Left forelimb (tissue), 1 donor: ENCODE measurements at places on chromosomes 7 and 10.

GRCh38 chr7:44078521-44078920, 3.8 kb downstream of the POLM start:
- no peak for DNase-seq

DNA sequence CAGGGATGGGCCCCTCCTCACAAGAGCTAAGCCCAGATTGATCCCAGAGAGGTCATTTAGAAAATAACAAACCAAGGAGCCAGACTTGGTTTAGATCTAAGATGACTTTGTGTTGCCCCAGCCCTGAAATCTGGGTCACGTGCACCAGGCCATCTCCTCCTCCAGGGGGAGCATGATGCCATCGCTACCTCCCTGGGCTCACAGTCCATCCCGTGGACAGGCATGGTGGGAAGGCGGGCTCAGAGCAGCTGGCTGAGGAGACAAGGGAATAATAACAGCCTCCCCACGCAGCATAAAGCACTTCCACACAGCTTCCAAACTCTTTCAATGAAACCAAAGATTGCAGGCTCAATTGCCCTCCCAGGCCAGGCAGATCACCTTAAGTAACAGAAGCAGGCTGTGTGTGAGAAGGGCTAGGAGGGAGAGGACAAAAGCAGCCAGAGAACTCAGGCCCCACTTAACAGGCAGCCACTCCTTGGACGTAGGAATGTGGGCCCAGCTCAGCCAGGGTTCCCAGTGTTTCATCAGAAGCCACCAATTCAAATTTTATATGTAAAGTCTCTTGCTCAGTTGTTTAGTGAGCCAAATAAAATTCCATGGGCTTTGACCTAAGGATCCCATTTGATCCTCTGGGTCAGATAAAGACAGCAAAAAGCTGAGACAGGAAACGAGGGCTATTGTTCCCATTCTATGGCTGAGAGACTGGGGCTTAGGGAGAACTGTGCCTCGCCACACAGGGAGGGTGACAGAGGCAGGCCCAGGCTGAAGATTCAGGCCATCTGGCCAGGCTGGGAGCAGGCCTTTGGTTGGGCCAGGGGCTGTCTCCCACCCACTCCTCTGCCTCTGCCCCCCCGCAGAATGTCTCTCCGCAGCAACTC, 100.2 kb downstream of the COL13A1 start:
- DNase-seq: no peak

GRCh38 chr7:77537136-77537777, at the start of gene PTPN12:
Gene PTPN12 (plus strand): TSS chr7:77537295. CDS start chr7:77537547, 252 bp downstream.
- no peak for DNase-seq

- DNase-seq: peak; percentile 37
Measured at GRCh38 chr10:1310271-1310789, 254.1 kb downstream of the WDR37 start.

DNA sequence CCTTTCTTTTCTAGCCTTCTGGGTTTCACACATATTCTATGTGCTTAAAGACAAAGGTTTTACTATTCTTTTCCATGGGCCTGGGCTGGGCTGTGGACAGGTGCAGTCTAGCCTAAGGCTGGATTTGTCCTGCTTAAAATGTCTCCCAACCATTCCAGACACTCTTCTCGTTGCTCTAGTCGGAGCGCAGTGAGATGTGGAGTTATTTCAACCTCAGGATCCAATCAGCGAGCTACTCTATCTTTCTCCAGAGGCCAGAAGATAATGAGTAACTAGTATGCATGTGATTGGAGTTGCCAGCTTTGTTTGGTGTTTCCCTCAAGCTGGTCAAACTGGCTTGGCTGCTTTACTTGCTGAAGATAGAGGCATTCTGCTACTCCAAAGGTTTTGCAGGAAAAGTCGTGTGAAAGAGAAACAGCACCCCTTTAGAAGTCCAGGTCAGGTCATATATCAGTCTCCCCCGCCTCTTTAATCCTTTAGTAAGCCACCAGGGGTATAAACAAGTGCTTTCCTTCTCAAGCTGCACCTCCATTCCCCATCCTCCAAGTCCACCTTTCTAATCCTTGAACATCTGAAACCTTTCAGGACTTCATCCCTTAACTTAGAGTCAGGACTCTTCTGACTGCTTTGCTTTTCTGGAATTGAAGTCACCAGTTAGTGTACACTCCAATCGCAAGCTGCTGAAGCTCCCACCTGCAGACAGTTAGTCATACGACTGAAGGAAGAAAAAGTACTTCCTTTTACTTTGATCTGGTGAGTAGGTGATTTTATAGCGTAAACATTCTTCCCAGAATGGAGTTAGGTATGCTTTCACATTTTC, 78.8 kb downstream of the DNMBP start:
- no peak for DNase-seq

GRCh38 chr10:24152270-24152669, 56.7 kb upstream of the KIAA1217 start:
- no peak for DNase-seq

DNA sequence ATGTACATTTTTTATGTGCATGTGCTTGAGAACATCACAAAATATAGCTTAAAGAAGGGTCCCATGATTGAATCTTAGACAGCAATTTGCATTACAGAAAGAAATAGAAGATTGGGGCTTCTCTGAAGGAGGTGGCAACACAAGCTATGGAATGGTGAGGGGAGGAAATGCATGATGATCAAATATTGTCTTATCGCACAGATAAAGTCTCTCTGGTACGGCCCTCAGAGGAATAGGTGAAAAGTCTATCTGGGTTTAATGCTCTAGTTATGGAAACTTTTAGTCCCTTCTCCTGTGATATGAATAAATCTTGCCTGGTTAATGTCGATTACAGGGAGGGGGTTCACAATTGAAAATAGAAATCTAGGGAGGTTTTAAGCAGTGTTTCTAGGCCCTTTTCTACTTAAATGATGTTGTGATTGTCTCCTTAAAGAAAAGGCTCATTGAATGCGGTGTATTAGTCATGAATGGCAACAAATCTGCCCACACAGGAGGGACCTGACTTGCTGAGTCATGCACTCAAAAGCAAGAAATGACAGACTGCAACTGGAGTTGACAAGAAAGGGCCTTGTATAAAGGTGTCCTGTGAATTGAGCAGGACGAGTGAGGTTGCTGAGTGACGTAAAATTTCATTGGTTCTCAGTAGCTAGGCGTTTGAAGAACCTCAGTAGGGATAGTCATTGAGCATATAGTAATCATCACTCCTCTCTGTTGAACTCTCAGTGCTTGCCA, 133.4 kb upstream of the CSTF2T start:
- DNase-seq: no peak

GRCh38 chr10:50614444-50615137, 9.2 kb downstream of the SGMS1 start:
- no peak for DNase-seq

- no peak for DNase-seq
Measured at GRCh38 chr10:43863859-43864591, 215.3 kb upstream of the ZNF32 start.

GRCh38 chr10:111875725-111876124, 307.8 kb downstream of the GPAM start:
- no peak for DNase-seq

DNA sequence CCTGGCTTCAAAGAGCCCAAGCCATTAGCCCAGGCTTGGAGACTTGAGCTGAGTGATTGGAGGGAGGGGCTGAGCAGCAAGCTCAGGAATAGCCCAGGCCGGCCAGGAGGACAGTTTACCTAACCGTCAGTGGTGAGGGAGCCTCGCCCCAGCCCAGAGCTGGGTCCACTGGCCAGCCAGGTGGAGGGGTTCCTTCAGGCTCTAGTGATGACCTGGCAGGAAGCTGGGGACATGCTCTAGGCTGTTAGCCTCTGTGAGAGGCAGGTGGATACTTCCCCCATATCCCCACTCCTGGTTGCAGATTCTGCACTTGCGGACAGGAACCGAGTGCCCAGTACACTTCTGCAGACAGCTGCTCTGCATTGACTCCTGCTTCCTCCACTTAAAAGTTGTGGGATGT, 61.2 kb upstream of the ANTXRL start:
- DNase-seq: peak; percentile 34

- DNase-seq: no peak
Measured at GRCh38 chr7:33487998-33488682, 358.8 kb downstream of the BBS9 start.

- DNase-seq: no peak
Measured at GRCh38 chr10:43210556-43210955, 56.3 kb downstream of the RASGEF1A start.

- no peak for DNase-seq
Measured at GRCh38 chr7:94325122-94325475, 69.6 kb upstream of the COL1A2 start.

- no peak for DNase-seq
Measured at GRCh38 chr7:140914083-140914482, 10.6 kb downstream of the BRAF start.

DNA sequence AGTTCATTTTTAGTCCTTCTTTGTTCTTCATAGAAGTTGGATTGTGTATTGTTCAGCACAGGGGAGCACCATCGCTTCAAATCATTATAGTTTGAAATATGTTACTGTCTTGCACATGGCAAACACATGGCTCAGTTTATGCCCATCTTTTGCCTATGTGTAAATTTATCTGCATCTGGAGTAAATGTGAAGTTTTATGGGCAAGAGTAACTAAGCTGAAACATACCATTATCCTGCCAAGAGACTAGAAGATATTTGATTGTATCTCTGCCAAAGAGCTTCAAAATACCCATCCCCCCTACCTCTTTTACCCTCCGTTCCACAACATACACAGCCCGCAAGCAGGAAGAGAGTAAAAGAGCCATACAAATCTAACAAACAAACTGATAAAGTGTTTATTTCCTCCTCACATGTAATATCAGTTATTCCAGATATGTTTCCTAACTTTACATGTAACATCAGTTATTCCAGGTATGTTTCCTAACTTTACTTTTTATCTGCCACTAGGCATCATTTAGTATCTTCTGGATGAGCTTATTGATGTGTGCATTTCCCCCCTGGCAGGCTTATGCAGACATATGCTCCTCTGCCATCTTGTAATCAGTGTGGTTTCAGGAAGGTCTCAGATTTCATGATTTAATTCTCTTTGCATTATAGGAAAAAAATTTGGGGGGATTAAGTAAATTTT, 127.7 kb downstream of the SRI start:
- DNase-seq: no peak

DNA sequence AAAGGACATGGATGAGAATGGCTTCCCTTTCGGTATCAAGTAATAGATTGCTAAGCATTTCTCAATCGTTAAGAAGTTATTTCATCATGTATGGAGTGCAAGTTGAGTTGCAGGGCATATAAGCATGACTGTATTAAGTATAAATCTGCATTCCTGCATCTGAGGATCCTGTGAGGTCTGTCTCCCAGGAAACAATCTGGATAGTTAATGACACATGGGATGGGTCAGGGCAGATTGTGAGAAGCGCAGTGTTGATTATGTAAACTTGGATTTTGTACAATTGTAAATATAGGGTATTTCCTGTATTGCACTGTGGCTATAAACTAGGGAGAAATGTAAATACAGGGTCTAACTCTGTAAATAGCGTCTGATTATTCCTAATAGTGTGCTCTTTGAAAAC, 102.6 kb downstream of the PLXDC2 start:
- no peak for DNase-seq

DNA sequence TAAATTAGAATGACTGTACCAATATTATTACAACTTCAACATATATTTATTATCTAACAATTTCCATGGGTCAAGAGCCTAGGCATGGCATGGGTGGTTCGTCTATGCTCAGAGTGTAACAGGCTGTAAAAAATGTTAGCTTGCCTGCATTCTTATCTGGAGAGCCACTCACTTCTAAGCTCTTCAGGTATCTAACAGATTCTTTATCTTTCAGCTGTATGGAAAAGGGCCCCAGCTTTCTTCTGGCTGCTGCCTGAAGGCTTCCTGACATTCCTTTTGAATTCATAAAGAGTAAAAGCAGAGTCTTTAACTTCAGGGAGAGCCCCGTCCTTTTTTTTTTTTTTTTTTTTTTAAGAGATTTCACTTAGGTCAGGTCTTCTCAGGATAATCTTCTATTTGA, 648.8 kb downstream of the NXPH1 start:
- no peak for DNase-seq

DNA sequence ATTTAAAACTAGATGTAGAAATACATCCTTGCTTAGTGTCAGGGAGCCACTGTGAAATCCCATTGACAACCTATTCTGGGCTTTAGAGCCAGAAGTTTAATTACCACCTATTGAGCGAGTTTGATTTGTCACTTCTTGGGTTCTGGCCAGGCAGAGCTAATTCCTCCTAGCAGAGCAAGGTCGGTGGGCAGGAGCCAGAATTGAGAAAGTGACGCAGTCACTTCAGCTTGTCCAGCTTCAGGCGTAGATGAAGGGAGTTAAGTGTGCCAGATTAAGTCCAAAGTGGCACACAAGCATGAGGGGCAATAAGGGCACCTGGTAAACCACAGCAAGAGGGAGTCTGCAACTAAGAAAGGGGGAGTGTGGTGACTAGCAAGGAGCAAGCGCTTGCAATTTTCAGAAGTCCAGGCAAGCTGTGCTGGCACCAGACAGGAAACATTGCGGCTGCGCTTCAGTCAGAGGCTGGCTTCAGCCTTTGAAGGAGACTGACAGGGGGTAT, 119.4 kb downstream of the ST7 start:
- DNase-seq: no peak

GRCh38 chr10:24209432-24209771, 464 bp downstream of the KIAA1217 start:
- no peak for DNase-seq

GRCh38 chr10:101995451-101996063, 60.4 kb downstream of the ARMH3 start:
- DNase-seq: no peak
